ENCODE measurements at places on chromosomes 1 and 21.

GRCh38 chr1:218200979-218201378, 84.1 kb upstream of the RRP15 start:
- no peak for DNase-seq

DNA sequence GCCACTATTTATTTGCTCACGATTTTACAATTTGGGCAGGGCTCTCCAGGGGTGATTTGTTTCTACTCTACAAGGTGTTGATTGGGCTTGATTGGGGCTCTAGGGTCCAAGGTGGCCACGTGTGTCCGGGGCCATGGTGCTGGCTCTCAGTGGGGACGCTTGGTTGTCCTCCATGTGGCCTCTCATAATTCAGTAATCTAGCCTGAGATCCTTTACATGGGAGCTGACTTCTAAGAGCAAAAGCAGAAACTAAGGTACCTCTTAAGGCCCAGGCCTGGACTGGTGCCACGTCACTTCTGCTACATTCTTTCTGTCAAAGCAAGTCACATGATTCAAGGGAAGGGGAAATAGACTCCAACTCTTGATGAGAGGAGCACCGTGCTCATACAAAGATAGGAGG, 8.1 kb upstream of the PSRC1 start:
- no peak for DNase-seq

- DNase-seq = no peak
Observed at GRCh38 chr1:227318853-227319607, 738 bp upstream of the CDC42BPA start.

DNA sequence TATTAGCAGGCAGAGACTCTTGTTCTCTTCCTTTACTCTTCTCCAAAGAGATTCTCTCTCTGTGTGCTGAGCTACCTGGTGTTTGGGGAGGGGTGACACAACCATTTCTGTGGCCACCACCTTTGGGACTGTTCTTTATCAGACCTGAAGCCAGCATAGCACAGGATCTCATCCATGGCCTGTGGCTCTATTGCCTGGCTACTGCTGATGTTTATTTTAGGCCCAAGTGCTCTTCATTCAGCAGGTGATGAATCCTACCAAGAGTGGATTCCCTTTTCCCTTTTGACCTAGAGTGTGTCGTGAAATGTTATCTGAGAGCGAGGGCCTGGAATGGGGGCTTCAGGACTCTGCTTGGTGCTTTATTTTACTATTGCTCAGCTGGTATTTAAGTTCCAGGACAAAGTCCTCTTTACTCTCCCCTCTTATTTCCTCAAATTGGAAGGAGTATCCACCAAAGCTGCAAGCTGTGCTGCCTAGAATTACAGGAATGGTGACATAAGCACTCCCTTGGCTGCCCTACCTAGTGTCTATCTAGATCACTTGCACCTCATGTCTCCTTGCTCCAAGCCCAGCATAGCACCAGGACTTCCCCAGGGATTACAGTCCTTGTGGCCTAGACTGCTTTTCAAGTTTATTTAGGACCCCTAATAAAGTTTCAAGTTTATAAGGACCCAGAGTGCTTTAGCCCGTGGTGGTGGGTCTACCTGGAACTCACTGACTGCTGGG, 94.7 kb upstream of the GPR52 start:
- DNase-seq = no peak

- no peak for DNase-seq
Observed at GRCh38 chr1:70893381-70893780, 154.2 kb downstream of the PTGER3 start.

DNA sequence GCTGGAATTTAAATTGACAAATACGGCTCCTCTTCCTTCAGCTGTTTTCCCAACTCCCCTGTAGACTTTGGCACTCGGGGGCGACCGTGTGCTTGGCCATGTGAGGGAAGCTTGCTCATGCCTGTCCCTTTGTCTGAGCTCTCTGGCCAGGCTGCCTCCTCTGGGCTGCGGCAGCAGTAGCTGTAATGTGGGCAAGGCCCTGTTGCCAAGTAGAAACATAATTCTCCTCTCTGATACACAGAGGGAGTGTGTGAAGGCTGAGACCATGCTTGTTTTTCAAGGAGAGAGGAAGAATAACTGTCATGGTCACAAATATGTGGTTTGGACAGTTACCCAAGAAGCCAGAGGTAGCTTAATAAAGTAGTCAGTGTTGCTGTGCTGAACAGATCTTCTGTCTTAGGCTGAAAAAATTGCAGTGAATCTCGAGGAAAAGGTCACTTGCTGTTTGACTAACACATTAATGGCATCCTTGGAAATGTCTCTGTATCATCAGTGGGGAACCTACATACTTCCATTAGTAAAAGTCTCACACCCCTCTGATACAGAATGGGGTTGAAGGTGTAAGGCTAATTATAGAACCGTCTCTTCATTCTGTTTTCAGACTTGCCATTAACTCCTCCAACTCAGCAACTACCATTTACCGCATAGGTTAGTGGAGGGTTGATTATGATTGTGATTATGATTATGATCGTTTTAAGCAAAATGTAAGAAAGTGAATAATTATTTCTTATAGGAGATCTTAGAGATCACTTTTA, 94.6 kb downstream of the TGFB2 start:
- no peak for DNase-seq

DNA sequence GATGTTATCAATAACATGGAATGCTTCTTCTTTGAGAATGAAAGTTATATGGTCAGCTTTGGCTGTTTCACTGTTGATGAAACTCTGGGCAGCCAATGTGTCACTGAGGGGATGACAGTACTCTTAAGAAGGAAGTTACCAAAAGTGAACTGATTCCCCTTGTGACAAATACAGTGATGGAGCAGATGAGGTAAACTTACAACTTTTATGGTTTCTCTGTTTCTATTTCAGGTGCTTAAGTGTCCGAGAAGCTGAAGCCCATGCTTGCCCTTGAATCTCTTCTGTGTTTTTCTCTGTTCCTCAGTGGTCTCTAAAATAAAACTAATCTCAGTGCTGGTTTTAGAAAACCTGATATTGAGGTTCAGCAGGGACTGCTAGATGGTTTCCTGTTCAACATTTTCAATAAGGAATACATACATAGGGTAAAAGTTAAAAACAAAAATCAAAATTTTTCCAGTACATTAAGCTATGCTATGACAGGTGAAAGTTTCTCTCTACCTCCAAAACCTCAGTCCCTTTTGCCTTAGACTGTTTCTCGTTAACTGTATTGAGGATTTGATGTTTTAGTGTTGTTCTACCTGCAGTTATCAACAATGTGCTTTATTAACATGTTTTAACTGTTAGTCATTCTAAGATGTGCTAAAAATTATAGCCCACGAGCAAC, 454.4 kb upstream of the ADGRL4 start:
- DNase-seq = no peak

- no peak for DNase-seq
Observed at GRCh38 chr1:226660410-226661182, 78.5 kb downstream of the ITPKB start.

GRCh38 chr1:223759273-223759672, 46.9 kb downstream of the CAPN2 start:
- no peak for DNase-seq

DNA sequence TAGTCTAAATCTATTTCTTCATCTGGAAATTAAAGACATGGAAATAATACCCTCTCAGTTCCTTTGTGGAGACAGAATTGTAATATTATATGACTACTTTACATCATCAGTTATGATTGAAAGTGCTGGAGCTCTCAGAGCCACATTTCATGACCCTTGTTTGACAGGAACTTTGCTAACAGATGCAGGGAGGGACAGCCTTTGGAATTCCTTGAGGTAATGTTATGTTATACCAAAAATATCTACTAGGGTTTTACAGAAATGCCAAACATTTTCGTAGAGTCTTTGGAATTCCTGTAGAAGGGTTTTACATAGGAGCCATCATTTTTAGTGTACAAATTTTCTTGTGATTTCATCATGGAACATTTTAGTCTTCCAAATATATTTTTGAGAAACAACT, 57.4 kb upstream of the ADAMTS5 start:
- DNase-seq = peak; percentile 22

GRCh38 chr1:17540255-17541001, 930 bp downstream of the ARHGEF10L start:
- DNase-seq = no peak

GRCh38 chr1:1185101-1185765, 11.6 kb downstream of the TTLL10 start:
- DNase-seq = no peak

DNA sequence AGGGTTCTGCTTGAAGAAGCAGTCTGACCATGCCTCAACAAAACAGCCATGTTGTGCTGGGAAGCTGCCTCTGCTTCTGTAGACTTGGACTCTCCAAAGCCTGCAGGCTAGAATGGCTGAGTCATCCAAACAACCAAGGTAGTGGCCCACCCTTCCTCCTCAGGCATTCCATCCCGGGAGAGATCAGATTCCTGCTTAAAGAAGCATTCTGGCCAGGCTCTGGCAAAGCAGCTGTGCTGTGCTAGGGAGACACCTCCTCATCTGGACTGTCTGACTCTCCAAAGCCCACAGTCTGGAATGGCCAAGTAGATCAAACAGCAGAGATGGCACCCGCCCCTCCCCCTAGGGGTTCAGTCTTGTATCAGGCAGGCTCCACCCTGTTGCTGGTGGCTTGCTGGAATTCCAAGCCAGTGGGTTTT, 38.3 kb upstream of the F3 start:
- DNase-seq = peak; percentile 81
